ENCODE measurements at places on chromosomes 1 and 21.

- DNase-seq, result no peak
These were observed 10.5 kb downstream of the RO60 start for GRCh38 chr1:193069748-193070385.

DNA sequence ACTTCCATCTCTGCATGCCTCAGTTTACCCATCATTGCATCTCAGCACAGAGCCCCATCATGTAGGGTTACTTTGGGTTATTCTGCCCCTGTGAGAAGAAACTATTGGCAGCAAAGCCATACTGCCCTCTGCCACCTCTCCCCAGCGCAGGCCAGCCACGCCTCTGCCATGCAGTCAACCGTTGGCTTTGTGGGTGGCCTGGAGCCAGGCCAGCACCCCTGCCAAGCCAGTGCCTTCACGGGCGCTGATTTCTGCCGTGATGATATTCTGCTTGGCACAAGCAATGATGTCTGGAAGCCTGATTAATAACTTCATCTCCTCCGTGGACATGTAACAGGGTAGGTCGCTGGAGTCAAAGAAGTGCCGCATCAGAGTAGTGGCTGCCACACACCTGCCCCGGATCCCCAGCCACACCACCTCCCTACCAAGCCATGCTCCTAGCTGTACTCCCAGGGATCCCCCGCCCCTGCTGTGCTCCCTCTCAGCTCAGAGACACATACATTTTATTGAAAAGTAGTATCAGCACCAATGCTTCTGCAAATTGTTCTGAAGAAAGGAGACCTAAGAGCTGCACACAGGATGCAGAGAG, 15.0 kb upstream of the CEP85 start:
- DNase-seq, result no peak

- no peak for DNase-seq
These were observed 1.9 kb downstream of the LY9 start for GRCh38 chr1:160797861-160798273.

DNA sequence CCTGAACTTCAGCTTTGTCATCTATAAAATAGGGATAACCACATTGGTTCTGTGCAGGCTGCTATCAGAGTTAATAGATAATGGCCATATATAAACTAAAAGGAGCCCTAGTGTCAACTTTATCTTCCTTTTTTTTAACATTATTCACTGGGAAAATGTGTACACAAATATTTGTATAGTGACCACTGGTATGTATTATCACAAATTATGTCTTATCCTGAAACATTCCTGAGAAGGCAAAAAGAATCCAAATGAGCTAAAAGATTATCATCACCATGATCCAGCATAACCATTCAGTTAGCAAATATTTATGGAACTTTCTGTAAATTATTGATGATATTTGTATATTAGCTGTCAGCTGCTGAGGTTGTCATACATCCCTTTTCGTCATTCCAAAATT, 16.6 kb downstream of the ANGPTL3 start:
- DNase-seq, result no peak

DNA sequence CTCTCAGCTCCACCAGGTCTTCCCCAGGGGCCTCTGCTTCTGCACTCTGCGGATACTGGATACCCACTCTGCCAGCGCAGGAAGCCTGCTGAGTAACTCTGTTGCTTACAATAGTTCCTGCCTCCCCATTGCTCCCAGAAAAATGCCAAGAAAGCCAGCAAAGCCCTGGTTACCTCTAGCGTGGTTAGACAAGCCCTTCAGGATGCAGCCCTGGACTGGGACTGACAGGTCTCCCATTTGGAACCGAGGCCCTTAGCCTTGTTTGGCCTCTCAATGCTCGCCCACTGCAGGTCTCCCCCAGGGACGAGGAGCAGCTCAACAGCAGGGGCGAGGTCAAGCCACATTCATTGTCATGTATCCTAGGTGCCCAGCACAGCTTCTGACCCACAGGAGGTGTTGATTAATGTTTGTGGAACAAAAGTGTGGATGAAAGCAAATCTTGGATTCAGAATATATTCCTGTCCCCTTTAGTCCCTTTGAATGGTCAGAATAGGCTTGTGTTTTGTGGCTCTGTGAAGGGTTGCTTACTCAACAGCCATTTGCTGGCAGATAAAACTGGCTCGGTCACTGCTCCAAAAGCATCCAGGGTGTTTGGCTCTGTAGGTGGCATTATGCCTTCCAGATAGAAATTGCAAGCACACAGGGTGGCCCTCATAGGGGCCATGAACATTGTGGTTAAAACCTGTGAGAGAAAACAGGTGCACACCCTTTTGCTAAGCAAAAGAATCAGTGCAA, 58.9 kb downstream of the C1orf198 start:
- DNase-seq, result no peak

DNA sequence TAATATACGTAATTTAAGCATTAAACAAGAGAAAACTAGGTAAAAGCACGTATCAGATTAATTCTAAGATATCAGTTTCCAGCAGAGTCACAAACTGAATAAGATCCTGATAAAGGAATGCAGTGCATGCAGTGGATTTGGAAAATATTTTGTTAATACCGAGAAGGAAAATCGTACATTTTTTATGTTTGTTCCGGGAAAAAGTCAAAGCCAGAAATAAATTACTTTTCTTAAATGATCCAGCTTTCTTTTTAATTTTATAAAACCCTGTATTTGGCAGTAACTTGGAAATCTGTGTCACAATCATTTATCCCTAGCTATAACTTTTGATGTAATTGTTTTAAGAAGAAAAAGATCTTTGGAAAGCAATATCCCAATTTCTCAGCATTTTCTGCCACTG, 955 bp downstream of the PALMD start:
- no peak for DNase-seq

DNA sequence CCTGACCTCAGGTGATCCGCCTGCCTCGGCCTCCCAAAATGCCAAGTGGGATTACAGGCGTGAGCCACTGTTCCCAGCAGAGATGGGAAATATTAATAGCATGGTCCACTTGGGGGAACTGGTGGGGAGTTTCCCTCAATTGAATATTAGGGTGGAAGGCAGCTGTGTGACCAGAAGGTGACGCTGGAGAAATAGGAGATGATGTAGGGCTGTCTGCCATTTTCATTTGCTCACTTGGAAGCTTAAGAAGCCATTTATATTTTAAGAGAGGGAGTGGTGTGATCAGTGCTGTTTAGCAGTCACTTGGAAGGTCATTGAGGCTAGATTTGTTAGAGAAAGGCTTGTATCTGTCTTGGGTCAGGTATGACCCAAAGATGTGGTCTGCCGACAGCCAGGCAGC, 19.9 kb downstream of the KDM4A start:
- no peak for DNase-seq

GRCh38 chr1:69511426-69512192, 56.1 kb upstream of the LRRC7 start:
- DNase-seq, result no peak

- peak; percentile 88 for DNase-seq
These were observed 1.9 kb downstream of the S1PR1 start for GRCh38 chr1:101238681-101239094.

DNA sequence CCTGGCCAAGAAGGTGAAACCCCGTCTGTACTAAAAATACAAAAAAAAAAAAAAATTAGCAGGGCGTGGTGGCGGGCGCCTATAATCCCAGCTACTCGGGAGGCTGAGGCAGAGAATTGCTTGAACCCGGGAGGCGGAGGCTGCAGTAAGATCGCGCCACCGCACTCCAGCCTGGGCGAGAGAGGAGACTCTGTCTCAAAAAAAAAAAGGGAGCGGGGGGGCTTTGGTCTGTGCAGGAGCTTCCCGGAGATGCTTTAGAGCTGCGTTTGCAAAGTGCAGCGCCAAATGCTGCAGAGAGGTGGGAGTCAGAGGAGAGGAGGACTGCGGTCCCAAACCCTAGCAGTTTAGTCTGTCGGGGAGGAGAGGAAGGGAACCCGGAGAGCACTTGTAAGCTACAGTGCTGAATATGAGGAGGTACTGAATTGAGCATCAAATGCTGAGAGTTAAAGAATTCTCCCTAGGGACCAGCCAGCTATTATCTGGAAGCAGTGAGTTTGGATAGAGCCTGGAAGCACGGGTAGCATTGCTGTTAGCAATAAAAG, 569 bp downstream of the FALEC start:
- DNase-seq, result no peak

GRCh38 chr1:242523719-242524570, 552 bp downstream of the PLD5 start:
- no peak for DNase-seq

DNA sequence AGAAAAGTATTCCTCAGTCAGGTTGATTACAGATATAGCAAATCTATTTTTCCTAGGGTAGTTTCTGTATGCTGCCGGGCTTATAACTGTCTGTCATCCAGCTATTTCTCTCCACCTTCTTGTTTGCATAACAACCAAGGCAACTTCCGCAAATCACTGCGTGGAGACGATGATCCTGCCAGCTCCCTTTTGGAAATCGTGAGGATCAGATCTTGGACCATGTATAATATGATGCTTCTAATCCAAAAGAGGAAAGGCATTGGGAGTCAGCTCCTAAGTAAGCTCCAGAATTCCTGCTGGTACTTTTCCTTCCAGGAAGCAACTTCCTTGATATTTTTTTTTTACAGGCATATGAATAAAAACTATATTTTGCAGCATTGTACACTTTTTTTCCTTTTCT, 445 bp upstream of the RGS4 start:
- no peak for DNase-seq

- peak; percentile 97 for DNase-seq
These were observed 84.4 kb upstream of the JAK1 start for GRCh38 chr1:65050735-65051134.

DNA sequence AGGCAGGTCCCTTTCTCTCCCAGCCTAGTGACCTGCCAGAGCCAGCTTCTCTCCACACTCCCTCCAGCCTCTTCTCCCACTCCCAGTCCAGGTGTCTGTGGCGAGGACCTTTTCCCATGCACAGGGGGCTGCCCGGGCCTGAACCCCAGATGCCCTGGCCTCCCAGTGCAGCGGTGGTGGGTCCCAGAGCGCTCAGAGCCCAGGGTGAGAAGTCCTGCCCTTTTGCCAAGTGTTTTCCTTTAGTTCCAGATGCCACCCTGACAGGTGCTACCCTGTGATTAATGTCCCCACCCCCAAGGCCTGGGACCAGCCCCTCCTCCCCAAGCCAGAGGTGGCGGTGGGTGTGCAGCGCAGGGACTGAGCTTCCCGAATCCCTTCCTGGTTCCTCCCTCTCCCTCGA, 90.4 kb downstream of the PAX7 start:
- DNase-seq, result no peak

DNA sequence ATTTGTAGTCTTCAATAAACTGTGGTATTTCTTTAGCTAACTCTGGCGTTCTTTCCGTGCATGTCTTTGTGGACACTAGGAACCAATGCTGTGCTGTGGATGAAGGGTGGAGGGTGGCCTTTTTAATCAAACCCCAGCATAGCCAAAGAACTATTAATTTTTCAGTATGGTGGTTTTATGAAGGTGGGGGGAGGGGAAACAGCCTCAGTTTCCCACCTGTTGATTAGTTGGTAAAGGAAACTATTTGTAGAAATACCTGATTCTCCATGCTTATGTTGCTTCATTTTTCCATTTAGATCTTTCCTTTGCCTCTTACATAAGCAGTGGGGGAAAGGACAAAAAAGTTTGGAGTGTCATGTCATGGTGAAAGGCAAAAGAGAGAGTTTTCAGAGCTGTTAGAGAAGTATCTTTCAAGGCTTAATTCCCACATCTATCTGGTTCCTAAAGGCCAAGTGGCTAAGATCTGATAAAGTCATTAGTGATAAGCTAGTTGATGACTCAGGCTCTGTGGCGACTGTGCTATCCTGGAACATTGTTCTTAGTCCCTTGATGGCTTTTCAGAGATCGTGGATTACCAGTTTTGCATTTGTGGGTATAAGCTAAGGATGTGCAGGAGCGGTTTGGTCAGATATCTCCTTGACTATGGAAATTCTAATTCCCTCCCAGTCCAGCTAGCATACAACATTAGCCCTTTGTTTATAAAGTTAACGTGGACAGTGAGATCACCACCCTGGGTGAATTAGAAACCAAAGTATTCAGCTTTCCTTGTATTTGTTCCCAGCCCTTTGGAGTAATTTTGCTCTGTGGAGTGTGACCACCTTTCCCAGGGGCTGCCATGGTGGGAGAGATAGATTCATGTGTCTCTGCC, 8.7 kb upstream of the HAX1 start:
- DNase-seq, result no peak

DNA sequence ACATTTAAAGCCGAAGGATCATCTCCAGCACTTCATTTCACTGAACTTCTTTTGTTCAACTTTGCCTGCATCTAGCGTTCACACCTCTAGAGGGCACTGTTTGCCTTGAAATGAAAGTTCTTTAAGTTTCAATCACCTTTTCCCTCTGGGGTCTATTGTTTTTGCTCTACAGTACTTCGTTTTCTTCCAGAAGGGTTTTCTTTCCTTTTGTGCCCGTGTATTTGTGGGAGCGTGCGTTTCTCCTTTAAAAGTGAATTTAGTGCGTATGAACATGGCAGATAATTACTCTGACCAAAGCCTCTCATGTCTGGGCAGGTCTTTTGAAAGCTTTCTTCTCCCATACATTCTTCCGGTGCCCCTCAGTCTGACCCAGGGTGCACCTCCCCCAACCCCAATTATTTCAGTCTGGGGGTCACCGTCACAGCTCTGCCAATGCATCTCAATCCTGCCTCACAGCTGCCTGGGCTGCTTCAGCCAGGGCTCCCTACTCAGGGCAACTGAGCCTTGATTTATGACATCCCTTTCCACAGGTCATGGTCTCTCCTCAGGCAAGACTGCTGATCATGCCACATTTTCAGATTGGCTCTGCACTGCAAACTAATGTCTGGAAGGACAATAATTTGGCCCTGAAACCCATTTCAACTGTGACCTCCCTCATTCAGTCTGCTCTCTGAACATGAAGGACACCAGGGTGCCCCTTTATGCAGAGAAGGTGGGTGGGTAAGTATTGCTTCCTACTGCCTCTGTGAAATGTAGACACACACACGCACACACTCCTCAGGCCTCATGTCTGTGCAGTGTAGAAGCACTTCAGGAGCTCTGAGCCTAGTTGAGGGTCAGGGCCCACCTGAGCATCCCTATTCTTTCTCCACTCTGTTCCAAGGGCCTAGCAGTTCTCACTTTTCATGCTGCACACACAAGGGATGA, 88.6 kb downstream of the NUF2 start:
- peak; percentile 7 for DNase-seq

DNA sequence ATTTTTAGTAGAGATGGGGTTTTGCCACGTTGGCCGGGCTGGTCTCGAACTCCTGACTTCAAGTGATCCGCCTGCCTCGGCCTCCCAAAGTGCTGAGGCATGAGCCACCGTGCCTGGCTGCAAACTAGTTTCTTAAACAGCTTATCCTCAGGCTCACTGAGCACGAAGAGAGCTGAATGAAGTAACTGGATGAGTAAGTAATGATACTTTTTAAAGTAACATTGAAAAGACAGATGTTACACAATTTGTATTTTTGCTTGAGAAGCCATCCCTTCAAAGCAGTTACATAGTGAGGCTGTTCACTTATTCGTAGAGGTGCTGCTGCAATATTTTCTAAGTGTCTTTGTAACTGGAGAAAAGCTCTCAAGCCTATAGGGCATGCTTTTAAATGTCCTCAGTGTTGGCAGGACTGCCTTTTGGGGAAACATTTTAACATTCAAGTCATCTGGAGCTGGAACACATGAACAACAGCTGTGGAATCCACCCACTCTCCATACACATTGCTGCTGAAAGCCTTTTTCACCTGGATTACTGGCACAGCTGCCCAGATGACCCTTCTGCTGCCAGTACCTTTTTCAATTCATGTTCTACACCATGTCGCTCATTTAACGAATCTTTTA, 2.7 kb upstream of the YBX1 start:
- no peak for DNase-seq

GRCh38 chr21:34836103-34836932, 167.5 kb downstream of the CLIC6 start:
- no peak for DNase-seq

Data from NCI-H2029 (cell line).